Endothelial cell (in vitro differentiated cells): ENCODE measurements at places on chromosomes 5 and 9. TPM values are rescaled to one million over a fixed set of nuclear protein-coding genes. Genes with fewer than 3 reads are reported as not detected.

GRCh38 chr5:52943285-52943684, 45.9 kb upstream of the ITGA2 start:
- no peak for DNase-seq

DNA sequence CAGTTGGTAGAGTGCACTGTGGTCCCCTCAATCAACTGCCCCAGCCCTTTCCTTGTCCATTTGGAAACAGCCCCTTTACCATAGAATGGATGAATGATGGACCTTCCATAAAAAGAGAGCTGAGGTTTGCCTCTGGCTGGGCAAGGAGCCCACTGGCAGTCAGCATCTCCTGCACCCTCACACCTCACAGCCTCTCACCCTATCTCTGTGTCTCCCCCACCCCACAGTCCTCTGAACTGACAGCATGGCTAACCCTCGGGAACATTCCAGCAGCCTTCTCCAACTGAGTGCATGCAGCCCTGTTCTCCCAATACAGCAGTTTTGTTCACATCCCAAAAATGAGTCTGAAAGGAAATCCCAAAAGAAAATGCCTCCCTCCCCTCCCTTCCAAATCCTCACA, 51.7 kb downstream of the RETREG1 start:
- DNase-seq: no peak

GRCh38 chr5:37208883-37209797, 40.0 kb downstream of the CPLANE1 start:
- DNase-seq: no peak

GRCh38 chr9:38250279-38251035, 142.0 kb upstream of the ALDH1B1 start:
- no peak for DNase-seq

DNA sequence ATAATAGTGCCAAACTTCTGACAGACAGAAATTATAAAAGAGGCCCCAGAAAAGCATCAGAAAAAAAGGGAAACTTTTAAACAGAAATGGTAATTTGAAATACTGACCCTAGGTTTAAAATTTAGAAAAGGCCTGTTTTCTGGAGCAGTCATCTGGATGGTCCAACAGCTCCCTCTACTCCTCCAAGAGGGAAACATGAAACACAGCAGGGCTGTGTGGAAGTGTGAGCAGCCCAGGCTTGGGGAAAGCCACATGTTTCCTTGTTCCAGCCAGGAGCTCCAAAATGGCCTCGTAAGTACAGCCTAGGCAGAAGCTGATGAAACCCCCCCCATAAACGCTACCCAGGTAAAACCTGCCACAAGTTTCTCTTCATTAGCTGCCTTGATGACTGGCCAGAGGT, 499.3 kb upstream of the ADAMTS16 start:
- DNase-seq: peak; percentile 16

GRCh38 chr5:175822225-175822624, 49.2 kb upstream of the CPLX2 start:
- no peak for DNase-seq

- peak; percentile 57 for DNase-seq
These were observed 147.5 kb upstream of the FGF10 start for GRCh38 chr5:44536650-44537260.

- no peak for DNase-seq
These were observed 192.8 kb downstream of the MED10 start for GRCh38 chr5:6185574-6185973.

DNA sequence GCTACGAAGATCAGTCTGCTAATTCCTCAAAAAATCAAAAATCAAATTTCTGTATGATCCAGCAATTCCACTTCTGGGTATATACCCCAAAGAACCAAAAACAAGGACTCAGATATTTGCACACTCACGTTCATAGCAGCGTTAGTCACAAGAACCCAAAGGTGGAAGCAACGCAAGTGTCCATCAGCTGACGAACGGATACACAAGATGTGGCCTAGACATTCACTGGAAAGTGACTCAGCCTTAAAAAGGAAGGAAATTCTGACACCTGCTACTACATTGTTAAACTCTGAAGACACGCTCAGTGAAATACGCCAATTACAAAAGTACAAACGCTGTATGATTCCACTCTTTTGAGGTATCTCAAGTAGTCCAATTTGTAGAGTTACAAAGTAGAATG, 93.3 kb downstream of the OTULIN start:
- DNase-seq: no peak

- DNase-seq: peak; percentile 39
These were observed 142.6 kb downstream of the PBX3 start for GRCh38 chr9:125889476-125890419.

GRCh38 chr5:68250661-68251298, 35.2 kb downstream of the PIK3R1 start:
- DNase-seq: no peak

DNA sequence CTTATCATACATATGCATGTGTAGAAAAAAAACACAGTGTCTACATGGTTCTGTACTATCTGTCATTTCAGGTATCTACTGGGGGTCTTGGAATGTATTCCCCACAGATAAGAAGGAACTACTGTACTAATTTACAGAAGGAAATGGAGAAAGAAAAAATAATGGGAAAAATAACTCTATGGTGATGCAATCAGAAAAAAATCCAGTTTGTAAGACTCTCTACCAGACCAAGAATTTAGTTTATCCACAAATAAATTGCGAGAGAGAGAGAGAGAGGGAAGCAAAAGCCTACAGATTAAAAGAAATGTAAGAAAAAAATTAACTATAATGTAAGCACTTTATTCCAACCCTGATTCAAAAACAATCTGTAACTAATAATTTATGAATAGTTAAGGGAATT, 708.6 kb upstream of the ZNF608 start:
- DNase-seq: no peak

DNA sequence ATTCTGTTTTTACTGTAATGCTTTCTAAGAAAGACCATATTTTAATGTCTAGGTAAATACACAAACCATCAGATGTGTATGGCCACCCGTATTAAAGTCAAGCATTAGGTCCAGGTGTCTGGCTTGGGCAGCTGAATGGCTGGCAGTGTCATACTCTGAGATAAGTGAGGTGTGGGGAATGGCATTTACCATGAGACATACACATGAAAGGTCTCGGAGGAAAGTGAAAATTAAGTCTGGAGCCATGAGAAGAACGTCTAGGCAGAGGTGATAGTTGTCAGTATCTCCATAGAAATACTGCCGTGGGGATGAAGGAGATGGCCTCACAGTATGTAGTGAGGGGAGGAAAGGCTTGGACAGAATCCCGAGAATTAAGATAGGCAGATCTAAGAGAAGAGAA, 164.3 kb downstream of the TLE4 start:
- no peak for DNase-seq

DNA sequence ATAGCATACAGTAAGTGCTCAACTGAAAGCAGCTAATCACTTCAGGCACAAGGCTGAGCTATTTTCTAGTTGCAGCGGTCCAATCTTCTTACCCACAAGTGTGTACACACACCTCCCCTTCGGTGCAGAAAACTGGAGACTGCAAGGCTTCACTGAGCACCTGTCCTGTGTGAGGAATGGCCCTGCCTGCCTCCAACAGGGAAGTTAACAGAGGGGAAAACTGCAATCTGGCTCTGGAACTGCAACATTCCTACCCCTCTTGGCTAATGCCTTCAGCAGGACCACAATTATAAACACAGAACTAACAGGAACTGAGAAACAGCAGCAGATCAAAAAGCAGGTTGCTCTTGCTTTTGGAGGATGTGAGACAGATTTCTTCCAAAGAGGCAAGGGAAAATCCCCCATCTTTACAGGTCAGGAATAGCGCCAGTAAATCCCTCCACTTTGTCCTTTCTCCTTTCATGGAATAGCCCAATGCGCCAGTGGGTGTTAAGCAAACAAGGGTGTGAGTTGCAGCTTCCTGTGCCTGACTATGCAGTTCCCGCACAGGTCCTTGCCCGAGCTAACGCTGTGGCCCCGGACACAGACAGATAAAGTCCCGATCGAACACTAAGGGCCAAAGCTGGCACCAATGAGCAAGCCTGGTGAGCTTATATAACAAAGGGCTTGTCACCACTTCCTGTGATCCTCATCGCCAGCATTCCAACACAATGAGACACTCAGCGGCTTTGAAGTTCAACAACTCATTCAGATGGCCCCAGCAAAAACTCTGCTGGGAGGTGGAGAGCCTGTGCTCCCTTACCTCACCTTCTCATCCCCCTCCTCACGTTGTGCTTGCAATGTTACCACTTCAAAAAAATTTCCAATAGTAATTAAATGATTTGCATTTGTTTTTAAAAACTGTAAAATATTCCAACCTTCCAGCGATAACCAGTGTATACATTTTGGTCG, 21.5 kb downstream of the SHB start:
- peak; percentile 62 for DNase-seq

- DNase-seq: no peak
These were observed 31.7 kb downstream of the DBH start for GRCh38 chr9:133667759-133668450.

DNA sequence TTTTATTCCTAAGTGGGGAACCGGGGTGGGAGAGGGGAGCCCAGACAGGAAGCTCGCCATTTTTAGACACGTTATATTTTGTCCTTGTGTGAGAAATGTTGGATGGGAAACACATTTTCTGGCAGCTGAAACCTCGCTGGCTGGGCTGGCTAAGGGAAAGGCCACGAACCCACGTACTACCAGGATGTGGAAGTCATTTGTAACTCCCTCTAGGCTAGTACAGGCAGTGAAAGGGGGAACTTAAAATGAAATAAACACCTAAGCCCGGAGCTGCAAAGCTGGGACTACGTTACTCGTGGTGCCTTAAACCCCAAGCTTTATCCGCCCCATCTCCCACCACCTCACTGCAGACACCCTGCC, 42.5 kb downstream of the TMEM174 start:
- DNase-seq: no peak

GRCh38 chr5:143734456-143734780, 77.5 kb upstream of the HMHB1 start:
- no peak for DNase-seq

- DNase-seq: no peak
These were observed 23.4 kb upstream of the PSD2 start for GRCh38 chr5:139772089-139772791.

GRCh38 chr9:87676976-87677775, 48.7 kb upstream of the CTSL start:
- DNase-seq: no peak

DNA sequence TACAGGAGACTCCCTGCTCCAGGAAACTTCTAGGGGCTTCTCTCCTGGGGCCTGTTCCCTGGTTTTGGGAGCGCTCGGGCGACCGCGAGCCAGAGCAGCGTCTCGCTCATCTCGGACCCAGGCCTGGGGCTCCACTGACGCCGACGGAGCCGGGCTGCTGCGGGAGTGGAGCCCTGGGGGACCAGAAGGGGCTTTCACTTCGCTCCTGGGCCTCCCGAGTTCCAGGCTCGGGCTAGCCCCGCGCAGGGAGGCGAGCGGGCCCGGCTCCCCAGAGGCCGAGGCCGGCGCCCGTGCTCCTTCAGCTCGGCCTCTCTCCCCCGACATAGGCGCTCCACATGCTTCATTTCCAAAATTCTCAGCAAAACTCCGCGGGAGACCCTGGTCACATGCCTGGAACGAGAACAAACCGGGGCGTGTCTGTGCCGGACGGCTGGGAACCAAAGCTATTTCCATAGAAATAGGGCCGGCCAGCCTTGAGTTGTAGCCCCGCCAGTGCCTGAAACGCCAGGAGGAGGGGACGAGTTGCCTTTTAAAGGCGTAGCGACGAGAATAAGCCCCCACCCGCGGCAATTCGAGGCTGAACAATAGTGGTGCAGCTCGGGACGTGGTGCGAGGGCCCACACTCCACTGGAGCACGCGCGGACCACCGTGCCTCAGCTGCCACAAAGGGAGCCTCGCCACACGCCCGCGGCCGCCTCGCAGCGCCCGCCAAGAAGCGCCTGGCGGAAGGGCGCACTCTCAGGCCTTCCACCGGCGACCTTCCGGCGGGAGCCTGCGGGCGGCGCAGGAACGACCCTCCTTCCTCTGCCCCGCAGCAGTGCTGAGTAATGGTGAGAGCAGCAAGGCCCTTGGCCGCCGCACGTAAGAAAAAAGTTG, 1.1 kb upstream of the G3BP1 start:
- peak; percentile 61 for DNase-seq

The ZNF483 gene
- 24.0 TPM for total RNA-seq

The RAD17 gene
- 23.3 TPM for total RNA-seq

The SMIM32 gene
- total RNA-seq: not detected

The PCDHB11 gene
- total RNA-seq: 6.4 TPM

The ANKS6 gene
- 17.2 TPM for total RNA-seq

The GRIN1 gene
- not detected for total RNA-seq

The PAPPA gene
- total RNA-seq: 1.4 TPM

The UBAP2 gene
- total RNA-seq: 87.7 TPM

The STK10 gene
- total RNA-seq: 69.3 TPM

The NUTM2F gene
- not detected for total RNA-seq

The GGTA1 gene
- total RNA-seq: 19.7 TPM

The GDA gene
- total RNA-seq: 0.23 TPM

The LCN9 gene
- total RNA-seq: not detected

The ANKRD34B gene
- total RNA-seq: 0.62 TPM

The SLC44A1 gene
- total RNA-seq: 69.7 TPM

The SLC22A4 gene
- total RNA-seq: 0.13 TPM

The SIT1 gene
- not detected for total RNA-seq

The ETF1 gene
- total RNA-seq: 84.7 TPM
